NCI-H2029 (cell line): ENCODE measurements at places on chromosomes 5 and 9.
A peak's percentile ranks its signal among the peaks of the same experiment; 100 is the strongest.

DNA sequence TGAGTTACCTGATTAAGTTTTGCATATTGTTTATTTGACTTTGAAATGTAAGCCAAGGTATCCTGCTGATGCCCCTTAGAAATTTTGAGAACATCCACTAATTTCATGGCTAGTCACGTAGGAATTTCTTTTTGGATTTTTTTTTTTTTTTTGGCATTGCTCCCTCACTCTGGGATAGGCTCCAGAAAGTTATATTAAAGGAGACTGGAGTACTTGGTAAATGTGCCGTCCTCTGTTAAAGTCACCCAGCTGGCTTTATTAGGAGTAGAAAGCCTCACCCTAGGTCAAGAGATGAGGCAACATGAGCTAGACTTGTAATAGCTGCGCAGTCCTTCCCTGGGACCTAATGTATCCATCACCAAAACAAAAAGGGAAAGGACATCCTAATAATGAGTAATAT, 3.1 kb downstream of the KCTD16 start:
- no peak for DNase-seq

- DNase-seq: no peak
Observed at GRCh38 chr9:4287886-4288588, 11.8 kb downstream of the GLIS3 start.

DNA sequence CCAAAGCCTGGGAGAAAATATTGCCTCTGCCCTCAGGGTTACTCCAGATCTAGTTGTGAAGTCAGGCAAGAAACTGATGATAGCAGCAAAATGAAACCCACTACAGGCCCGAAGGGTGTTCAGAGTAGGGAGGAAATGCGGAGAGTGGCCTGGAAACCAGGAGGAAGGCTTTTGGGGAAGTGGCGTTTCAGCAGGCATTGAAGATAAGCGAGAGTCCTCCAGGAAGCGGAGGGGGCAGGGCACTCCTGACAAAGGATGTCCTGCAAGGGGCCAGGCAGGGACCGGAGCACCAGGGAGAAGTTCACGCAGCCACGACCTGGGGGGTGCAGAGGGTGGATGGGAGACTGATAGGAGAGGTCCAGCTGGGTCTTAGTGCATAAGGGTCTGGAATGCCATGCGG, 7.8 kb upstream of the FOXI1 start:
- DNase-seq: no peak

- DNase-seq: no peak
Observed at GRCh38 chr5:174876-175465, 16.3 kb upstream of the LRRC14B start.

- DNase-seq: peak; percentile 64
Observed at GRCh38 chr5:132007399-132008162, 3.9 kb downstream of the ACSL6 start.

- DNase-seq: no peak
Observed at GRCh38 chr5:37552770-37553719, 173.9 kb downstream of the WDR70 start.

DNA sequence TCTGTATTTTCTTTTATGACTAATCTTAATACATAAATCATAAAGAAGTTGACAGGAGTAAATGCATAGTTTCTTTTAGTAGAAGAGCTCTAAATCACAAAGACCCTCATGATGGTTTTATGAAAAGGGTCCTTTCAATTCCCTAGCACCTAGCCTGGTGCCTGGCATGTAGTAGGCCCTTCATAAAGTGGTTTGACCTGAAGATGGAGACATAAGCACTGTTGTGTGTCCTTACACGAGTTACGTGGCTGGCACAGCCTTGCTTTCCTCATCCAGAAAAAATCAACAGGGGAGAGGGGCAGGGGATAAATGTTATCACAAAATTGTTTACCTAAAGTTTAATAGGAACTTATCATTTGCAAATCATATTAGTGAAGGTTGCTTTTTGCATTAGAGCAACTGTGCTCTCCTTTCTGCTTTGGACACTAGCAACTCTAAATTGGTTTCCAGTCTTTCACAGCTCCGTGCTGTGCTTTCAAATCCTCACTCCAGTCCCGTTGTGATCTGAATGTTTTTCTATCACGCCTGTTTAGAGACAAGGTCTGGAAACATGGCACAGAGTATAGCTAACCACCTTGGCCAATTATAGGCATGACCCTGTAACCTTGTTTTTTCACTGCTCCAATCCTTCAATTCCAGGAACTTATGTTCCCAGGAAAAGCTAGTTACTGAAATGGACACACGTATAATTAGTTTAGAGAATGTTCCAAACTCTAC, 55.7 kb downstream of the ARL15 start:
- DNase-seq: peak; percentile 32

- no peak for DNase-seq
Observed at GRCh38 chr5:97163360-97163764, 19.7 kb downstream of the RIOK2 start.

- DNase-seq: peak; percentile 43
Observed at GRCh38 chr9:18499980-18500379, 26.0 kb downstream of the ADAMTSL1 start.

GRCh38 chr5:122668552-122668951, 106.3 kb upstream of the SNX2 start:
- no peak for DNase-seq

- DNase-seq: no peak
Observed at GRCh38 chr9:3455094-3455493, 70.7 kb downstream of the RFX3 start.

DNA sequence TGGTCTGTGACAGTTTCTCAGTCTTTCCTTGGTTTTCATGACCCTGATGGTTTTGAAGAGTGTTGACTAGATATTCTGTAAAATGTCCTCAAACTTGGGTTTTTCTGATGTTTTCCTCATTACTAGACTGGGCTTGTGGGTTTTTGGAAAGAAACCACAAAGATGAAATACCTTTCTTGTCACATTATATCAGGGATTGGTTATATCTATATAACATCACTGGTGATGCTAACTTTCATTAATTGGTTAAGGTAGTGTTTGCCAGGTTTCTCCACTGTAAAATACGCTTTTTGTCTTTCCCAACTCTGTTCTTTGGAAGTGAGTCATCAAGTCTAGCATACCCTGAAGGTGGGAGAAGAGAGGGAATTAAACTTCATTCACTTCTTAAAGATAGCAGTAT, 3.3 kb upstream of the IL31RA start:
- DNase-seq: no peak

DNA sequence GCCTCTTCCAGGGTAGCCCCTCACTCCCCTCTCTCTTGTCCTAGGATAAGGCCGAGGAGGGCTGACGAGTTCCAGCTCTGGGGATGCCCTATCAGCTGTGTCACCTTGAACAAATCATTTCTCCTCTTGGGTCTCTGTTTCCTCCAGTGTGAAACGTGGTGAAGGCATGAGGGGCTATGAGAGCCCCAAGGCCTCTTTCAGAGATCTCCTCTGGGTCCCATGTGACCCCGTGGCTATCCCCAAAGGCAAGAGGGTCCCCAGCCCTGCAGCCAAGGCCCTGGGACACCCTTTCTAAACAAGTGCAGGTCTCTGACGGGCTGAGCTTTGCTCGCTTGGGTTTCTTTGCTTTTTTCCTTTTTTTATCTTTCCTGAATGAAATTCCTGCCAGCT, 25.5 kb upstream of the SPTLC1 start:
- no peak for DNase-seq

DNA sequence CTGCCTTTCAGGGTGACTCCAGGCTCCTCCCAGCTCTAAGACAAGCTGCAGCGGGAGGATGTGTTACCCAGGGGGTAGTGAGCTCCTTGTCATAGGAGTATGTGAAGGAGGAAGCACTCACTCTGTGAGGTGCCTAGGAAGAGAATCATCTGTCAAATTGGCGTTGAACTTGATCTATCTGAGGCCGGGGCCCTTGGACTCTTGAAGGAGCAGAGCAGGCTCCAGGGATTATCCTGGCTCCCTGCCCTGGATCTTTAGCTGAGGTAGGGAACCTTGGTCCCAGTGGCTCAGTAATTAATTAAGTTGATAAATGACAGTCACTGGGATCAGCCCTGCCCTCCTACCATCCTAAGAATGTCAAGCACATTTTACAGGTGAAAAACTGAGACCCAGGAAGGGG, 15.5 kb downstream of the ADGRD2 start:
- no peak for DNase-seq
